ENCODE measurements at places on chromosomes 2 and 18.

GRCh38 chr2:142840436-142840835 lies 37.0 kb upstream of the KYNU start:
- DNase-seq, result no peak

GRCh38 chr2:241659150-241659739 lies 21.8 kb downstream of the ATG4B start:
- peak; percentile 54 for DNase-seq

DNA sequence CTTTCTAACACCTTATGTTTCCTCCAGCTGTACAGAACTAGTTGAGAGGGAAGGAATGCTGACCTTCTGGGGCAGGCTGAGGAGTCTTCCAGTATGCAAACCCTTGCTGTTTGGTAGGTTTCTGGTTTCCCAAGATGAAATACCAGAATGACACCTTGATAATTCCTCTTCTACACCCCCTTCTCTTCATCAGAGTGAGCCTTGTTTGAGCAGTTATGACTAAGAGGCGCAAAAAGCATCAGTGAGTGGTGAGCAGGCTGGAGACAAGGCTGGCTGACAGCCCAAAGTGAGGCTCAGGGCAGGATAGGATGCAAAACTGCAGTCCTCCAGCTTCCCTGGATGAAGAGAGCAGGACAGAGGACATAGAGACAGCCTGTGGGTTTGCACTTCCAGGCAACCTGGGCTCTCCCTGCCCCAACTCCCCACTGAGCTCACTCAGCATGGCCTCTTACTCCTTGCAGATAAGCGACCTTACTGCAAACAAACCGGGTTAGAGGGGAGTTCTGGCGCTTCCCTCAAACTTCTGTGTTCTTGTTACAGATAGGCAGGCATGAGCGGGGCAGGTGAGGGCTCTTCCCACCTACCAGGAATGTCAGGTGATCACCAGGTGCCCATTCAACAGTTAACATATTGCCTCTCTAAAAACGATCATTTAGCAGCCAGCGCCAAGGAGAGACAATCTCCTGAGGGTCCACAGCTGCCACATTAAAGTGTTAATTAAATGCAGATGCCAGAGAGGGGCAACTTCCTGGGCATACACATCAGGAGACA lies 5.4 kb downstream of the MPPE1 start:
- no peak for DNase-seq

DNA sequence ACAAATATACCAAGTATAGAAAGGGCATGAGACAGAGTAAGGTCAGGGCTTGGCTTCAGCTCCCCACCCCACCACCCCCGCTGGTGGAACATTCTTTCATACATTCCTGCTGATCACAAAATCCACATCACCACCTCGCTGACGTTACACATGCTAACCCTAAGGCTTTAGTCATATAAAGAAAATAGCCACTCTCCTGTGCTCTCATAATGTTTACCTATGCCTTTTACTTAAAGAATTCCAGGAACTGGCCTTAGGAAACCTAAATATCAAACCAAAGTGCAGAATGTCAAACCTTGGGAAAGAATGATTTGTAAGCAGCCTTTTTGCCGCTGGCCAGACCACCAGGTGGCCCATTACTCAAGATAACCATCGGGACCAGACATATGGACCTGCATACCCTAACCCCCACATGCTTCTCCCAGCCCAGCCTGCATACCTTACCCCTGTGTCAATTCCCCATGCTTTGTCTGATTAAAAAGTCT lies 136.3 kb upstream of the SLC39A10 start:
- no peak for DNase-seq

GRCh38 chr2:77443076-77443475 lies 79.1 kb downstream of the LRRTM4 start:
- DNase-seq, result no peak

DNA sequence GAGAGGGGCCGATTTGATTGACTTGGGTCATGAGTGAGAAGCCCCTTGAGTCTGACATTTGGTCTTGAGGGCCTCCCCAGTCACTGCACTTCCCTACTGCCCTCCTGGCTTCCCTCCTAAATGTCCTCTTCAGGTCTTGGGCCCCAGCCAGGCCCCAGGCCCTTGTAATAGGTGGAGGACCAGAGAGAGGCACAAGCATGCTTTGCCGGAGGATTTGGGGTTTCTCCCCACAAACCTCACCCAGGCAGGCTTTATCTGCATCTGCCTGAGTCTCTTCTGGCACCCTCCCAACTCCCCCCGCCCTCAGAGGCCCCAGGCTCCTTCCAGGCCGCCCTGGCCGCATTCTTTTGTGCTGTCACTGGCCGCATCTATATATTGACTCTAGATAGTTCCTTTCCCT lies 270.7 kb downstream of the HAUS1 start:
- DNase-seq, result no peak

- no peak for DNase-seq
Measured at GRCh38 chr2:27667446-27667845, 3.8 kb downstream of the SLC4A1AP start.

- DNase-seq, result no peak
Measured at GRCh38 chr2:30705711-30706533, 101.3 kb downstream of the CAPN13 start.

DNA sequence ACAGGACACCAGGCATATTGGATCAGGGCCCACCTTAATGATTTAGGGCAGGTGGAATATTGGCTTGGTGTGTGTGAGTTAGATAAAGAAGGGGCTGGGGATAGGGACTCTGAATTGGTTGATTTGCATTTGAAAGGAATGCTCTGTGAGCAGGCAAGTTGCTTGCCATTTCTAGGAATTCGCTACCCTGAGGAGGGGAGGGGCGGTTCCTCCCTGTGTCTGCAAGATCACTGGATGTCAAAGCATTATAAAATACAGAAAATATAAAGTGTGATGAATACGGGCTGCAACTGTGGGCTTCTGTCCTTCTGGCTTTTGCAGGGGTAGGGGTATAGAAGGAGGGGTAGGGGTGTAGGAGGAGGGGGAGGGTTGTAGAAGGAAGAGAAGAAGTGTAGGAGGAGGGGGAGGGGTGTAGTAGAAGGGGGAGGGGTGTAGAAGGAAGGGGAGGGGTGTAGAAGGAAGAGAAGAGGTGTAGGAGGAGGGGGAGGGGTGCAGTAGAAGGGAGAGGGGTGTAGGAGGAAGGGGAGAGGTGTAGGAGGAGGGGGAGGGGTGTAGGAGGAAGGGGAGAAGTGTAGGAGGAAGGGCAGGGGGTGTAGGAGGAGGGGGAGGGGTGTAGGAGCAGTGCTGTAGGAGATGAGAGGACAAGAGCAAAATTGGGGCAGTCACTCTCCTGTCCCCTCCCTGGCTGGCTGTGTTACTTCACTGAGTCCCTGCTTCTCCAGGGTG lies 238.0 kb upstream of the COPS8 start:
- DNase-seq, result no peak

- no peak for DNase-seq
Measured at GRCh38 chr2:236178890-236179235, 10.7 kb upstream of the GBX2 start.

DNA sequence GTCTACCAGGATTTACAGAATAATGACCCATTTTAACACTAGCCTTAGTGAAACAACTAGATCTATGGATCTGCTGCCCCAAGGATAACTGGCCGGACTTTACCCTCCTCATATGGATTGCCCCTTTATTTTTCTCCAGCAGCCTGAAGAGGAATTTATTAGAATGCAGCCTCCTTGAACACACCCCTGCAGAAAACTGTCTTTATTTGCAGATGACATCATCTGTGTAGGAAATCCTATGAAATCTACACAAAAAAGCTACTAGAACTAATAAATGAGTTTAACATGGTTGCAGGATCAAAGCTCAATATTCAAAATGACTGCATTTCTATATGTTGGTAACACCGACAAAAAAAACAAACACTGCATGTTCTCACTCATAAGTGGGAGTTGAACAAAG lies 29.6 kb downstream of the LBH start:
- peak; percentile 18 for DNase-seq

DNA sequence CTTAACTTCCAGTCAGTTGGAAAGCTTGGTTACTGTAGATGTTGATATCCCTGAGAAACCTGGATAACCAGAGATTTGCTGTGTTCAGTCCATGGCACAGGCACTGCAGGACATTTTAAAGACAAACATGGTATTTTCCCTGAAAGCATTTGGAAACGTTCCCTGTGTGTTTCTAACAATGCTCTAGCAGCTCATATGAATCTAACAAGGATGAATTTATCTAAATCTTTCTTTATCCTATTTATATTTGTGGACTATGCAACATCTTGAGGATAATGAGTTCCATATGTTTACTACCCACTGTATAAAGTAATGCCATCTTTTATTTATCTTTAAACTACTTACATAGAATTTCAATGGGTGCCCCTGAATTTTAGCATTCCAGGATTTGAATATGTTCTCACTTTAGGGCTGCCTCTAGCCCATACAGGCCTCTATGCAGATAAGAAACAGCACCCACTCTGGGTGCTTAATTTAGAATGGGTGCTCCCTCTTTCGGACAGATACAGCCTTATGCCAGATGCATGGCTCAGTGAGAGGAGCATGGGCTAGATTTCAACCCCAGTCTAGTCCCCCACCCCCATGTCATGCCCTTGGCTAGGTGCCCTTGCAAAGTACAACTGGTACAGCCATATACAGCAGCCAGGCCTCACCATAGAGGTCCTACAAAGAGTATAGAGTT lies 50.6 kb upstream of the NEMP2 start:
- DNase-seq, result no peak

DNA sequence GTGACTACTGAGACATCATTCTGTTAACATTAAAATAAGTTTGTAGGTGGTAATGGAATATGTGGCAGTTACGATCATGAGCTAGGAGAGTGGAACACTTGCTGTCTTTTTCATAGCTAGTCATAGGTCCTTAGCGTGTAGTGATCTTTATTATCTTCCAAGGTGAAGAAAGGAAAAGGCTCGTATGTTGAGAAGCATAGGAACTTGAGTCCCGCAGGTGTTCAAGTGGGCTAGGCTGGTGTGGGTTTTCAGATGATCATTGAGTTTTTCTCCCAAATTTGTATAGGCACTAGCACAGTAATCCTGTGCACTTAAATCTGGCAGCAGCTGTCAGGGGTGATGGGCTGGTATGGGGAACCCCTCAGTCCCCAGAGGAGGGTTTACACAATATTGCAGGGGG lies 10.9 kb downstream of the SLC20A1 start:
- DNase-seq, result no peak

- no peak for DNase-seq
Measured at GRCh38 chr2:196809260-196809659, at the start of gene C2orf66. C2orf66 (minus strand) TSS chr2:196809355; CDS start chr2:196809336, 19 bp downstream.

- DNase-seq, result no peak
Measured at GRCh38 chr2:226114436-226114835, 685.2 kb downstream of the IRS1 start.

- DNase-seq, result no peak
Measured at GRCh38 chr18:8424917-8425725, 184.1 kb upstream of the RAB12 start.

GRCh38 chr2:144330951-144331673 lies 188.8 kb downstream of the ZEB2 start:
- peak; percentile 48 for DNase-seq

DNA sequence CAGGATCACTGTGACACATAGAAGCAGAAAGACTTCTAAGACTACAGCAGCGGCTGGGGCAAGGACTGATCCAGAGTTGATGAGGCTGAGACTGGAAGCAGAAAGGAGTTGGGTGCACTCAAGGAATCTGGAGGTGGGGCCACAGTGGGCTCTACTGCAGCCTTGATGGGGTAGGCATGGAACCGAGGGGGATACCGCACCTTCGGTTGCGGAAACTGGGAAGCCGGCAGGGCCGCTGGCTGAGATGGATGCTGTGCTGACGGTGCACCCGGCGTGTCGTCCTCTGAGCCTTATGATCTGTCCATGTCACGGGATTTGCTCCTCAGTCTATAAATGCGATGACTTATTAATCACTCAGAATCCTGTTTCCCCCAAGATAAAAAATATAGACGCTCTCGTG lies 473.5 kb upstream of the MYT1L start:
- DNase-seq, result no peak

GRCh38 chr2:176819306-176819705 lies 393.3 kb upstream of the HNRNPA3 start:
- DNase-seq, result no peak

DNA sequence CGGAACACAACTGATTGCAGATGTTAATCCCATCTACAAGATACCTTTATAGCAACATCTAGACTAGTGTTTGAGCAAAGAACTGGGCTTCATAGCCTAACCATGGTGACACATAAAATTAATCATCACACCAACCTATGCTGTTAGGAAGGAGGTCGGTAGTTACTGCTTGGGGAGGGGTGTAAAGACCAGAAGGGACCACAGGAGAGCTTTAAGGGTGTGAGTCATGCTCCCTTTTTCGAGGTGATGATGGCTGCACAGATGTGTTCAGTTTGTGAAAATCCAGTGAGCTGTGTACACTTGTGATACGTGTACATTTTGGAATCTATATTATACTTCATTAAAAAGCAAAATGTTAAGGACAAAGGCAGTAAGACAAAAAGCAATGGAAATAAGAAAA lies 4.6 kb upstream of the SEH1L start:
- DNase-seq, result no peak

DNA sequence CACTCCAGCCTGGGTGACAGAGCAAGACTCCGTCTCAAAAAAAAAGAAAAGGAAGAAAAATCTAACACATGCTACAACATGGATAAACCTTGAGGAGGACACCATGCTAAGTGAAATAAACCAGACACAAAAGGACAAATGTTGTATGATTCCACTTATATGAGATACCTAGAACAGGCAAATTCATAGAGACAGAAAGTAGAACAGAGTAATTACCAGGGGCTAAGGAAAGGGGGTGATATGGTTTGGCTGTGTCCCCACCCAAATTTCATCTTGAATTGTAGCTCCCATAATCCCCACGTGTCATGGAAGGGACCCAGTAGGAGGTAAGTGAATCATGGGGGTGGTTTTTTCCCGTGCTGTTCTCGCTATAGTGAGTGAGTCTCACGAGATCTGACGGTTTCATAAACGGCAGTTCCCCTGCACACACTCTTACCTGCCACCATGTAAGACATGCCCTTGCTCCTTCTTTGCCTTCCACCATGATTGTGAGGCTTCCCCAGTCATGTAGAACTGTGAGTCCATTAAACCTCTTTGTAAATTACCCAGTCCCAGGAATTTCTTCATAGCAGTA lies 91.4 kb upstream of the CABLES1 start:
- DNase-seq, result no peak

DNA sequence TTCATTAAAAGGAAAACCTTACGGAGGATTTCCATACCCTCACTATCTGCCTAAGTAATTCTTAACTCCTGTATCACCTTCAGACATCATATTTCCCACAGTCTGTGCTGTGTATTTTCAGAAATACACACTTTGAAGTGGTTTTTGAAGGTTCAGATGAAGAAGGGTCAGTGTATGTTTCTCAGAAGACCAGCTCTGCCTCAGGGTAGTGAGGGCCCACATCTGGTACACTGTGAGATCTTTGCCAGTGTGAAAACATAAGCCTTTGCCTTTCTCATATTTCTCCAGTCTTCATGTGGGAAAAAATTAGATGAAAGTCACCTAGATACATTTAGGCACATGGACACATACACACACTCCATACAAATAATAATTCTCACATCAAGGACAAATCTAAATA lies 408.4 kb downstream of the RIT2 start:
- no peak for DNase-seq

DNA sequence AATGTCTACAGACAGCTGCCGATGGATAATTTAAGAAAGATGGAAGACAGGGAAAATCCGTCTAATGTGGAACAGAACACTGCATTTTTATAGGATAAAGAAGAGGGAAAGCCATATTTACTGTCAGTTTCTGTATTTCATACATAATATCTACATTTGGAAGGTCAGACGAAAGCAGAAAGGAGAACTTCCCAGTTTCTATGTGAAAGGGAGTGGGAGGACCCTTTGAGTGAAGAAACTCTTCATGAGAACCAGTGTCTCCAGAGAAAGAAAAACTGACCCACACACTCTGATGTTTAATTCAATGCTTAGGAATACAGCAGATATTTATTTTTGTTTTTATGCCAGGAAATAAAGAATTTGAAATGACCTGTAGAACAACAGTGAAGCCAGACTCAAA lies 127.2 kb downstream of the CALCRL start:
- DNase-seq, result no peak
